ENCODE measurements at places on chromosomes 13 and 19.

- DNase-seq: no peak
Measured at GRCh38 chr13:46899801-46900200, 2.9 kb upstream of the HTR2A start.

DNA sequence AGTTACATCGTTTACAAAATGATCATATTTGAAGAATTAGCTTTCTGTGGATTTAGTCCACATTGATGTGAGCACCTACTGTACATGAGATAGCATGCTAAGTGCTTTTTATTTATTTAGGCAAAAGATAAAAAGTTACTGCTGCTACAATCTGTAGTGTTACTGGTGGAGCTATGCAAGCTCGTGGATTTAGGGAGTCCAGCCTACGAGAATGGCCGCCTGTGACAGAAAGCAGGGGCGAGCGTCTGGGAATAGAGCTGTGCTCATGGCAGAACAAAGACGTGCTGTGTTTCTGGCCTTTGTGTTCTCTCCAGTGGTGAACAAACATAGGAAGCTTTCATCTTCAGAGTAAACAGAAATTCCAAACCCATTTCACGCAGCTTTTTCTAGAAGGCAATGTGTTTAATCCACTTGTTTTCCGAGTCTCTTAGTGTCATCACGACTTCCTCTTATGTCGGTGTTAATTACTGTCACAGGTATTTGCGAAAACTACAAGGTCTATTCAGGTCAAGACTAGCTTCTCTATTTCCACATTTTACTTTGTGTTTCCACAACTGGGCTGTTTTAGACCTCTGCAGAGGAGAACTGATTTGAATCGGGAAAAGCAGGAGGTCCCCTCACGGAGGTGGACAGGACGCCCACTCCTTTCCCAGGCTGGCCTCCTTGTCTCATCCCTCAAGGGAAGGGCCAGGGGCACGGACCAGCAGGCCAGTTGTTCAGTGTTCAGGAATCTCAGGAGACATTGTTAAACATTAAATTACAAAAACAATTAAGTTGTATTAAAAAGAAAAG lies 67.3 kb downstream of the ATP11A start:
- no peak for DNase-seq

GRCh38 chr19:13120817-13121216 lies 2.8 kb downstream of the NACC1 start:
- DNase-seq: peak; percentile 46

GRCh38 chr13:84139561-84140158 lies 257.4 kb upstream of the SLITRK1 start:
- no peak for DNase-seq

DNA sequence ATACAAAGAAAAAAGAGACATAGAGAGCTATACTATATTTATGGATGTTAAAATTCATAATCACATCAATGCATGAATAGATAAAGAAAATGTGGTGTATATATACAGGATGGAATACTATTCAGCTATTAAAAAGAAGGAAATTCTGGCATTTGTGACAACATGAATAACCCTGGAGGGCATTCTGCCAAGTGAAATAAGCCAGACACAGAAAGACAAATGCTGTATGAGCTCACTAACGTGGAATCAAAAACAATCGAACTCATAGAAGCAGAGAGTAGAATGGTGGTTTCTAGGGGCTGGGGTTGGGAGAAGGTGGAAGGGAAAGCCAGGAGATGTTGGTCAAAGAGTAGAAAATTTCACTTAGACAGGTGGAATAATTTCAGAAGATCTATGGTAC lies 24.0 kb downstream of the UTP14C start:
- DNase-seq: no peak

DNA sequence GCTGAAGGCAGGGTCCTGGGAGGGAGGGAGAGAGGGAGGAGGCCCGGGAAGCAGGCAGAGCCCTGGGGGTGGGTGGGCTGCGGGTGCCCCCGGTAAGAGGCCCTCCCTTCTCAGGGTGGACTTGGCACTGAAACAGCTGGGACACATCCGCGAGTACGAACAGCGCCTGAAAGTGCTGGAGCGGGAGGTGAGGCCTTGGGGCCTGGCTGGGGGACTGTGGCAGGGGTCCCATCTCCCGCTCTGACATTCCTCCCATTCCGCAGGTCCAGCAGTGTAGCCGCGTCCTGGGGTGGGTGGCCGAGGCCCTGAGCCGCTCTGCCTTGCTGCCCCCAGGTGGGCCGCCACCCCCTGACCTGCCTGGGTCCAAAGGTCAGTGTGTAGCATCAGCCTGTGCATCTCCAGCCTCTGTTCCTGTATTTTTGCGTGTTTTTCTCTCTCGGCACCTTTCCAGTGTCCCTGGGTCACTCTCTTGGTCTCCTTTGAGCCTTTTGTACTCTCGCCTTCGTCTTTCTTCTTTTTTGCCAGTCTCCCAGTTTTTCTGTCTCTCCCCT lies 53.4 kb downstream of the TRPM4 start:
- no peak for DNase-seq

DNA sequence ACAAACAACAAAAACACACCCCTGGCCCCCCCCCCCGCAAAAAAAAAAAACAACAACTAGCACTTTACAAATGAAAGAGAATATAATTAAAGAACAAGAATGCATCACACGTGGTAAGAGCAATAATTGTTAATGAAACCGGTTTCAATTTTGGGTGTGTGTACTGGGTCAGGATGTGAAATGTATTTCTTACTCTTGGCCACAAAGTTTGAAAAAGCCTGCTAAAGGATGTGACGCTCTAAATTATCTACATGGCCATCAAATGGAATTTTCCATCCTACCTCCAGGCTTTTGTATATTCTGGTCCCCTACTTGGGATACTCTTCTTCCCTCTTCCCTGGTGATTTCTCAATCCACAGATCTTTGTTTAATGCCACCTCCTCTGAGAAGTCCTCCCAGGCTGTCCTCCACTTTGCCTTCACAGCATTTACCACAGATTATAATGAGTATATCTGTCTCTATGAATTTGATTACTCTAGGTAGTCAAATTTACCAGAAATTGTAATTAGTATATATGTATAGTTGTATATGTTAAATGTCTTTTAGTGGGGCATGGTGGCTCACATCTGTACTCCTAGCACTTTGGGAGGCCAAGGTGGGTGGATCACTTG lies 2.1 kb downstream of the SARS2 start:
- DNase-seq: no peak

DNA sequence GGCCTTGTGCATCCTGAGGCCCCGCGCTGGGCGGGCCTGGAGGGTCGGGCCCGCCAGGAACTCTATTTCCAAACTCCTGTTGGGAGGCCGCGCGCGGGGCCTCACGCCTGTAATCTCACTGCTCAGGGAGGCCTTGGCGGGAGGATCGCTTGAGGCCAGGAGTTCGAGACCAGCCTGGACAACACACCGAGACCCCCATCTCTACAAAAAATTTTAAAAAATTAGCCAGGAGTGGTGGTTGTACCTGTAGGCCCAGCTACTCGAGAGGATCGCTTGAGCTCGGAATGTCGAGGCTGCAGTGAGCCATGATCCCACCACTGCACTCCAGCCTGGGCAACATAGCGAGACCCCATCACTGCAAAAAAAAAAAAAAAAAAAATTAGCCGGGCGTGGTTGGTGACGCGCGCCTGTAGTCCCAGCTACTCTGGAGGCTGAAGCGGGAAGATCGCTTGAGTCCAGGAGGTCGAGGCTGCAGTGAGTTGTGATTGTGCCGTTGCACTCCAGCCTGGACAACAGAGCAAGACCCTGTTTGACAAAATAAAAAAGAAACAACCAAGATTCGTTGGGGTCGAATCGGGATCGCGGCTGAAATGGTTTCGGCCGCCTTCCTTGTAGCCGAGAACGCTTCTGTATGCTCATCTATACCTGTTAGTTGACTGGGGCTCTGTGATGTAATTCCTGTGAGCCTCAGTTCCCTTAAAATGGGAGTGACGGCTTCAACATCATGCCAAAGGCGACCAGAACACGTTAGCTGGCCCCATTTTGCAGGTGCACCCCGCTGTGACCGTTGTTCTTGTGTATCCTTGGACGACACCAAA lies 636 bp downstream of the SF3A2 start:
- DNase-seq: no peak

- no peak for DNase-seq
Measured at GRCh38 chr13:46088821-46089562, 15.8 kb downstream of the CPB2 start.

- DNase-seq: peak; percentile 14
Measured at GRCh38 chr13:22357132-22357531, 686.3 kb downstream of the FGF9 start.

DNA sequence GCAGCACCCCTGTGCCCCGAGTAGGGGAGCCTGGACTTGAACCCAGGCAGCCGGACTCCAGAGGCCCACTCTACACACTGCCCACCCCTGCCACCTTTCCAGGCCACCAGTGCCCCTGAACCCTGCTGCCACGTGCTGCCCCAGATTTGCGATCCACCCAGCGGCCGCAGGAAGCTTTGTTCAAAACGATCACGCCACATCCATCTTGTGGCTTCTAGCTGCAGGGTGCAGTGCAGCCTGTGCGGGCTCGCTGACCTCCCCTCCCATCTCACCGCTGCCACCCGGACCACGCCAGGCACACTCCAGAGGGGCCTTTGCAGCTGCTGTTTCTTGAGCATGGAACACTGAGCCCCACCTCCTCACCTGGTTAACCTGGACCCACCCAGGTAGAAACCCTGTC lies 3.8 kb downstream of the RAVER1 start:
- no peak for DNase-seq

GRCh38 chr13:28659621-28659970 lies 666 bp downstream of the POMP start:
- DNase-seq: peak; percentile 87

DNA sequence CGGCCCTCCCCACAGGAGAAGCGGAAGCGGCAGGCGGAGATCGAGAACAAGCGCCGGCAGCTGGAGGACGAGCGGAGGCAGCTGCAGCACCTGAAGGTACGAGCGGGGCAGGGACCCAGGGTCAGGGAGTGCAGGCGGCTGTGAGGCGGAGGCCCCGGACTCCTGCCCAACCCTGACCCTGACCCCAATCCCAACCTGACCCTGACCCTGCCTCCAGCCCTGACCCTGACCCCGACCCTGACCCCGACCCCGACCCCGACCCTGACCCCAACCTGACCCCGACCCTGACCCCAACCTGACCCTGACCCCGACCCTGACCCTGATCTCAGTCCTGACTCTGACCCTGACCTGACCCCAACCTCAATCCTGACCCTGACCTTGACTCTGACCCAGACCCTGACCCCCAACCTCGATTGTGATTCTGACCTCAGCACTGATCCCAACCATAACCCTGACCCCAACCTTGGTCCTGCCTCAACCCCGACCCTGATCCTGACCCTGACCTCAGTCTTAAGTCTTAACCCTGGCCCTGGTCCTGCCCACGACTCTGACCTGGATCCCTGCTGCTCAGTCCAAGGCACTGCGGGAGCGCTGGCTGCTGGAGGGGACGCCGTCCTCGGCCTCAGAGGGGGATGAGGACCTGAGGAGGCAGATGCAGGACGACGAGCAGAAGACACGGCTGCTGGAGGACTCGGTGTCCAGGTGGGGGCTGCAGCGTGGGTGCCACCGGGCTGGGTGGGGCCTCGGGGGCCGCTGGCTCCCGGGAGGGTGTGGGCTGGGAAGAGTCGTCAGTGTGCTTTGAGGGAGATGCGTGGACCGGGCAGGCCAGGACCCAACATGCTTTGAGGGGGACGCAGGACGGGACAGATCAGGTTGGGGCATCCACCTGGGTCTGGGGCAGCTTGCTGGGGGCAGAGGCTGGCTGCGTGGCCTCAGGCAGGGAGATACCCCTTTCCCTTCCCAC lies 18.5 kb downstream of the PALM start:
- no peak for DNase-seq

DNA sequence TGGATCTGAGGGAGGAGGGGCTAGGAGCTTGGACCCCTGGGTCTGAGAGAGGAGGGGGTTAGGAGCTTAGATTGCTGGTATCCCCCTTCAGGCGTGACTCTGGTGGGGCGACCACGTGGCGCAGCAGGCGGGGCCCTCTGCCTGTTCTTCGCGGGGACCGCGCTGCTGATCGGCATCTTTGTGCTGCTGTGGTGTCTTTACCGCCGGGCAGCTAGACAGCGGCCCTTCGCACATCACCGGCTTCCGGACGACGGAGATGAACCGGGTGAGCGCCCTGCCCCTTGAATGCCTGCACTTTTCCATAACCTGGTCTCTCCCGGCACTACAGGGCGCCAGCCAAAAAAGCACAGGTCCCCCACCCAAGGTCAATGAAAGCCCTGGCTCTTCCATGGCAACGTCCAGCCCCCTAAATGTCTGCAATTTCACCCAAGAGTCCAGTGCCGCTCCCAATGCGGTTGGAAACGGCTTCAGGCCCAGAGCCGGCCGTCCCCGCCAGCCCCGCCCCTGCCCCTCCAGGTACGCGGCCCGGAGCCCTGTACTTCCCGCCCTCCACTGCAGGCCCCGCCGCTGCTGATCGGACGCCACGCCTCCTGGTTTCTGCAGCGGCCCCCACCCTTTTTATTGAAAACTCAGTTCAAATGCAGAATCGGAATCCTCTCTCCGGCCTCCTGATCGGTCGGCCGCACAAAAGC lies 2.8 kb downstream of the GFY start:
- no peak for DNase-seq

Data from mesenchymal stem cell (in vitro differentiated cells and primary cell).